GM04503 (cell line): ENCODE measurements at places on chromosomes 2 and 18.

DNA sequence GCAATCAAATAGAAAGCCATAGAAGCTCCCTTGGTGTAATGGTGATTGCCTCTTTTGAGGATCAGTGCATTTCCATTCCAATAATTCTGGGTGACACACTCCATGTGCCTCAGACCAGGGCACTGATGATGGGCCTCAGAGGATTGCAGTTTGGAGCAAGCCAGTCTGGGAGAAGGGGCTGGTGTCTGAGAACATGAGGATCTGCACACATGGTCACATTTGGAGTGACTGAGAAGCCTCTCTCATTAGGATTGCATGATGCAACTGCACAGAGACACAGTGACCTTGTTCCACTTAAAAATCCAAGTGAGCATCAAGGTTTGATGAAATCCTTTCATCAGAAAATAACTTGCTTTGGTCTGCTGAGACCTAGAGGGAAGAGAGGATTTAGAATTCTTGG is 216.4 kb downstream of the ANKRD30B start:
- DNase-seq: no peak

- peak; percentile 16 for DNase-seq
These were observed 56.7 kb downstream of the CYRIA start for GRCh38 chr2:16608661-16609643.

DNA sequence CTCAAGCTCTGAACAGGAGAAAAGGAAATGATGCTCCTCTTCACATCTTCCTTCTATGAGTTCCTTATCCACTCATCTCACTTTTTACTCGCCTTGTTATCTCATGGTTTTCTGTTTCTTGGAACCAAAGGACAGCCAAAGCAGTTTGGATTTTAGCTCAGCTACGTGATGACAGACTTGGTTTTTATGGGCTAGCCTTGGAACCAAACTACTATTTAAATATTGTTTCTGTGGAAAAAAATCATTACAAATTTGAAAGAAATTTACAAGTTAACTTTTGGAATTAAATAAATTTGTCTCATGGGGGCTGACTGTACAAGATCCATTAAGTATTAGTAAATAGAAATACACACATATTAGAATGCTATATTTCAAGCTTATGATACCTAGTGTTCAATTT is 727.8 kb upstream of the FANCL start:
- no peak for DNase-seq

DNA sequence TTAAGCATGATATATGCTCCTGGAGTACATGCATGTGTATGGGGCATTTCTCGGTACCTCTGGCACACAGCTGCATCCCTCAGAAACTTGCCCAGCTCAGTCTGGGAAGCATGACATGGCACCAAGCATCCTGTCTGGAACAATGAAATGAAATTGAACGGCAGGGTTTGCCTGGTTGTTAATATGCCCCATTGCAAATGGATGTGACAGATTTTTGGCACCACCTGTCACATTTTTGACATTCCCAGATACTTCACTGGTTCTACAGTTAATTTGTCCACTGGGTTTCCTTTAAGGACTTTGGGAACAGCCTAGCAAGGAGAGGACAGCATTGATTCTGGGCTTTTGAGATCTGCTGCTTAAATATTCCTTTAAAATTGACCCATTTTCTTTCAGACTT is 305.8 kb downstream of the TSN start:
- no peak for DNase-seq

DNA sequence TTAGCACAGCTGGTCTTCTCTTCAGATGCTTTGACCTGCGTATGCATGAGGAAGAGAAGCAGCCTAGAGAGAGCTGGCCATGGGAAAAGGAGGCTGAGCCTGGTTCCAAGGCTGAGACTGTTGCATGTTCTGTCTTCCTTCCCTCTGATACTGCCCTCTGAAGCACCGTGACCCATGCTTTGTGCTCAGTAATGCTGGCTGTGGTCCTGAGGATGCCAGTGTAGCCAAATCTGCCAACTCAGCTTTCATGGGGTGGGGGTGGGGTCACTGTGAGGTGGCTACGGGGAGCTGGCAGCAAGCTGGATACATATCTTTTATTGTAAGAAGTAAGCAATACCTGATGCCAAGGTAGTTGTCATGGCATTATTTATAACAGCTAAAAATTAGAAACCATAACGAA is 41.5 kb downstream of the EPAS1 start:
- no peak for DNase-seq
